ENCODE measurements at places on chromosomes 1 and 21.
A peak's percentile ranks its signal among the peaks of the same experiment; 100 is the strongest.

DNA sequence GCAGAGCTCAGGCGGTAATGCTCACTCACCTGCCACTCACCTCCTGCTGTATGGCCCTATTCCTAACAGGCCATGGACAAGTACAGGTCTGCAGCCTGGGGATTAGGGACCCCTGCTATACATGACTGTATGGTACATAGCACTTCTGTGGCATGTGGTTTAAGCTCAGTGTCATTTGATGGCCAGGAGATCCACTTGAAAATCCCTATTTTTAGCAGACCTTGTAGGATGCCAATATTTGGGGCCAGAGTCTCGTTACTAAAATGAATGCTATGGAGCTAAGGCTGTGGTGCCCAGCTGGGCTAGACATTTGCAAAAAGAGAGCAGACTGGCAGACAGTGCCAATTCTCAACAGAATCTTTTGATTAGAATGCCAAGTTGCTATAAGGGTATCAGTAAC, 1.7 kb upstream of the ANGPTL7 start:
- no peak for DNase-seq

- no peak for DNase-seq
Observed at GRCh38 chr1:22349362-22350043, 102.1 kb upstream of the ZBTB40 start.

- no peak for DNase-seq
Observed at GRCh38 chr1:21457654-21458053, 17.7 kb downstream of the NBPF3 start.

DNA sequence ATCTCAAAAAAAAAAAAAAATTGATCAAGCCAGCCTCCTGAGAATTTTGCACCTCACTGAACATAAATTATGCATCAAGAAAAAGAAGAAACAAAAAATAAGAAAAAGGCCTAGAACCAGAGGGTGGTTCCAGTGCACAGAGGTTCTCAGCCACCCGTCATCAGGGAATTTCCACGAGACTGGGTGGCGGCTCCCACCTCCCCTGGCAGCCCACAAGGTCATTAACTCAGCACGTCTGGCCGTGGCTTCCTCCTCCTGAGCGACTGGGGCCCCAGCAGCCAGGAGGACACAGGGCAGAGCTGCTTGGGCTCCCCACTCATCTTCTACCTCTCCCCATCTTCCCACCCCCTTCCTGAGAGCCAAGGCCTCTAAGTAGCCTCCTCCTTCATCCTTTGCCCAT, 15.7 kb upstream of the TMEM51 start:
- DNase-seq = no peak

- no peak for DNase-seq
Observed at GRCh38 chr1:56625819-56626440, 19.2 kb upstream of the PRKAA2 start.

- no peak for DNase-seq
Observed at GRCh38 chr1:53016705-53017104, 45.3 kb upstream of the PODN start.

- no peak for DNase-seq
Observed at GRCh38 chr1:9068981-9069325, 482 bp downstream of the SLC2A5 start.

GRCh38 chr1:64847666-64848065, 102.8 kb downstream of the RAVER2 start:
- DNase-seq = no peak

DNA sequence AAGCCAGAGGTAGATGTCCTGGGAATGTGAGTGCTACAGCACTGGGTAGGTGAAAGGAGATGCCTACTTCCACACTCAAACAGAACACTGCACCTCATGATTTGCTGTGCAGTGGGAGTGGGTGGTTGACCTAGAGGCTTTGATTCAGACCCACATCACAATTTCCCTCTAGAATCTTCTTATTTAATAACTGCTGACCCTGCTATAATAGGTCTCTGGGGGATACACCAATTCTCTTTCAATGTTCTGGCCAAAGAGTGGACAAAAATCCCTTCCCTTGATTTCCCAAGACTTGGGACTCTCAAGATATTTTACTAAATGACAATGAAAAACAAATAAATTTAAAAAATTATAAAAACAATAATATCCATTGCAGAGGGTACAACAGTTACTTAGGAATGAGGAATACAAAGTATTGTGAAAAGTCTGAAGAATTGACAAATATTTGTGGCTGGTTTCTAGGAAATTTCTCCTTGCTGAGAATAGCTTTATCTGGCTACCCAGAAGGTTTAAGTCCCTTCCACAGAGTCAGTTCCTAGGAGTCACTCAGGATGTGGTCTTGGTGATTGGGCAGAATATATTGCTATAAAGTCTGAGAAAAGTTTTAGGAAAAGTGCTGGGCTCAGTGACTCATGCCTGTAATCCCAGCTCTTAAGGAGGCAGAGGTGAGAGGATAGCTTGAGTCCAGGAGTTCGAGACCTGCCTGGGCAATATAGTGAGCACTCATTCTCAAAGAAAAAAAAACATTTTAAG, 2.4 kb upstream of the FCGR2A start:
- no peak for DNase-seq

DNA sequence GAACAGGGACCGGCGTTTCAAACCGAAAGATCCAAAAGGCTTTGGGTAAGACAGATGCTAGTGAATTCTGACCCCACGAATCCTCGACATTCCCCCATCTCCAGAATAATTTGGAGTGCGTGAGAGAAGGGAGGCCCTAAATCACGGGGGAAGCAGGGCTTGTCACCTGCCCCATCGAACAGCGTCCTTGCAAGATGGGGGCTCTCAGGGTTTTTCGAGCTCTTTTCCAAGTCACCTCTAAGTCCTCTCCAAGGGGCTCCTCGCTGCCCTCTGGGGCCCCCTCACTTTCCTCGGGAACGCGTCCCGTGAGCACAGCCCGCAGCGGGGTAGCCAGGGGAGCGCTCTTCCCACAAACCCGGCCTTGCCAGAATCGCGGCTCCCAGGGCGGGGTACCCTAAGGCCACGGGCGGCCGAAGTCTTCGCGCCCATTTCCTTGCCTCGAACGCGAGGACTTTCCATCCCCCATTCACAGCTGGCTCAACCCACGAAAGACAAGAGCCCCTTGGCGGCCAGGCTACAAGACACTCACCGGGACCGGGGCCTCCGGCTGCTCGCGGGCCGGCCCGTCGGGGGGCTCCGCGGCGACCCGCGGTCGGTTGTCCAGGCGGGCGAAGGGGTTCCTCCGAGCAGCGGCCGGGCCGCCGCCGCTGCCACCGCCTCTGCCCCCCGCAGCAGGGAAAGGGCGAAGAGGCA, 546 bp downstream of the DONSON start:
- DNase-seq = peak; percentile 54
